ENCODE measurements at places on chromosomes 1 and 21.

DNA sequence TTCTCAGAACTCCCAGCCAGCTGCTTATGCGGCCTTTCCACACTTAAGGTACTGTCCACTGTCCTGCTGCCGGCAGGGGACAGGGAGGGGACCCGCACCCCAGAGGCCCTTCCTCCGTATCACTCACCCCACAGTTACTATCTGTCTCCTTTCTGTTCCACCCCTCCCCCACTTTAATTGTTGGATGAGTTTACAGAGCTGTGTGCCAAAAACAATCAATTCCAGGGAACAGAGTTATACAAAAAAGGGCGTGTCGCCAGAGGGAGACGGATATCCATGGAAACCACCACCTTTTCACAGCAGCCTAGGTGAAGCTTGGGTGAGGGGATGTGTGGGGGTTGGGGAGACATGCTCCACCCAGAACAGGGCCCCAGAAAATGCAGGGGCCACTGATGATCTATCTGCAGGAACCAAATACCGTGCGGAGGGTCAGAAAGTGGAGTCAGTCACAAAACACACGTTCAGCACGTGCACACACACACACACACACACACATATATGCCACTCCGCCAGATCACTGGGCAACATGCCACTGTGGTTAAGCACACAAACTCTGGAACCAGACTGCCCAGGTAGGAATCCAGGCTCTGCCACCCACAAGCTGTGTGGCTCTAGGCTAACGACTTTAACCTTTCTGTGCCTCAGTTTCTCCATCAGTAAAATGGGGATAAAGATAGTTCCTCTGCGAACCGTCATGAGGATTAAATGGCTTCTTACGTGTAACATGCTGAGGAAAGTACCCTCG is 30.5 kb downstream of the CASZ1 start:
- no peak for DNase-seq

- DNase-seq = peak; percentile 53
These were observed 688 bp downstream of the PTTG1IP start for GRCh38 chr21:44872649-44873355.

DNA sequence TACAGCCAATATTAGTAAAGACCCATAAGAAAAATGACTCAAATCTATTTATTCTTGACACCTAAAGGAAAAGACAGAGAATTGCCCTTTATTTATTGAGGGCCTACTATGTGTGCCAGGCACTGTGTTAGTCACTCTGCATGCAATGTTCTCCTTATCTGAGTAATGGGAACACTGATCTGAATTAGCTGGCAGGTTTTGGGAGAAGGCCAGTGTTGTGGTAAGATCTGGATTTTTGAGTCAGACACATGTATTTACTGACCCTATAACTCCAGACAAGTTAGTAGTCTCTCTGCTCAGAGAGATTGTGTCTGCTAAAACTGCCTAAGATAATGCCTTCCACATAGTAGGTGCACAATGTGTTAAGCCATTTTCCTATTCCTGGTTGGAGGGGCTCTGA is 17.3 kb downstream of the LCE4A start:
- DNase-seq = no peak

GRCh38 chr1:78322928-78323680 is 167.7 kb upstream of the PTGFR start:
- no peak for DNase-seq

DNA sequence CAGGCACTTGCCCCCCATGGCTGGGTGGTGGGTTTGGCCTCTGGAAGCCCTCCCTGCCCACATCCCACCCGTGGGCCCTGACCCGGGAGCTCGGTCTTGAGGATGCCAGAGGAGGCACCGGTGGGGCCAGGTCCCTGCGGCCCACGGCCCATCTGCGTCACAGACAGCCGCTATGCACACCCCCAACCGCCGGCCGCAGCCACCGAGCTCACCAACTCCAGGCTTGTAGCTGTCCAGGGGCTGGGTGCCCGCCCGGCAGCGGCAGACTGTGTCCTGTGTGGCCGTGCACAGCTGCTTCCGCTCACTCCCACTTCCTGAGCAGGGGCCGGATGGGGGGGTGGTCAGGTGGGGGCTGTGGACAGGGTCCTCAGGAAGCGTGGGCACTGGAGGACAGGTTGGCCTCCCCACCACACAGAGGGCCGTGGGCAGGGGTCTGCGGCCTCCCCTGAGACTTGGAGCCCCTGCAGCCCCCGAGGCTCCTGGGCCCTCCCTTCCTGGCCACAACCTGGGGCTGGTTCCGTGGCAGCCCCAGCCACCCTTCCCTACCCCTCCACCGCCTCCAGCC is 1.1 kb downstream of the TNFRSF4 start:
- peak; percentile 39 for DNase-seq

- peak; percentile 14 for DNase-seq
These were observed 291.9 kb upstream of the USP25 start for GRCh38 chr21:15437883-15438282.

Measured in endothelial cell of umbilical vein (primary cell).